Thymus (tissue), 14 donors: ENCODE measurements at places on chromosomes 3 and 15.
A peak's percentile ranks its signal among the peaks of the same experiment; 100 is the strongest.

DNA sequence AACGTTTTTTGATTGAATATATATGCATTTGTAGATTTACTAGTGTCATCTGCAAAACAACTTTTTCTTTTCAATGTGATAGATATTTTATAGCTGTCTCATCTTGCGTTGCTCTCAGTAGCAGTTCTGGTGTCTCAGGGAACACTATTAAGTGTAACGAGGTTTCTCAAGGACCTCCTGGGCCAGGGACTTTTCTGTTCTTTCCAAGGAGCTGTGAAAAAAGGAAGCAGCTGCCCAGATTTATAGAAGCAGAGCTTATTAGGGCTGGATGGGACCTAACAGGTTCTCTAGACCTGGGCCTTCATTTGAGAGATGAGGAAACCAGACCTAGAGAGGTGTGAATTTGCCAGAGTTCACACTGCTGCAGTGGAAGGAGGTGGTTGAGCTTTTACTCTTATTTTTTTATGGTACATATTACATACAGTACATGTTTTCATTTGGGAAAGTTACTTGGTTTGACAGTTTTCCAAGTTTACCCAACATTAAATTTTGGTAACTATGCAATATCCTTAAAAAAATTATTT, 16.1 kb downstream of the MAP2K1 start:
- DNase-seq = no peak

DNA sequence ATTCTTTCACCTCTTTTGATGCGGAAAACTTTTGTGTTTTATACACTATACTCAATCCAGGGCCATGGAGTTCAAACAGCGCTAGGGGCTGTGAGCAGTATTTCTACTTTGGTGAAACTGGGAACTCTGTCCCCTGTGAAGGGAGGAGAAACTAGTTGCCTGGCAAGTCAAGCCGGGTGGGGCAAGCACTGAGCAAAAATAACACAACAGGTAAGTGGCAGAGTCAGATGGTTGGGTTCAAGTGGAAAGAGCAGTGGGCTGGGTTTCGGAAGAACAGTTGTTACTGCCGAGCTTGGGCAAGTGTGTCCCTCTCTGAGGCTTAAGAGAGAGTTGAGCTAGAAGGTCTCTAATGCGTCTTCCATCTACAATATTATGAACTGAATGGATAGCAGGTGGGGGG, 59.7 kb upstream of the ROPN1 start:
- no peak for DNase-seq

- DNase-seq = peak; percentile 93
Observed at GRCh38 chr3:5197470-5198312, 10.2 kb downstream of the EDEM1 start.

- DNase-seq = no peak
Observed at GRCh38 chr15:101201411-101202174, 50.3 kb downstream of the CHSY1 start.

DNA sequence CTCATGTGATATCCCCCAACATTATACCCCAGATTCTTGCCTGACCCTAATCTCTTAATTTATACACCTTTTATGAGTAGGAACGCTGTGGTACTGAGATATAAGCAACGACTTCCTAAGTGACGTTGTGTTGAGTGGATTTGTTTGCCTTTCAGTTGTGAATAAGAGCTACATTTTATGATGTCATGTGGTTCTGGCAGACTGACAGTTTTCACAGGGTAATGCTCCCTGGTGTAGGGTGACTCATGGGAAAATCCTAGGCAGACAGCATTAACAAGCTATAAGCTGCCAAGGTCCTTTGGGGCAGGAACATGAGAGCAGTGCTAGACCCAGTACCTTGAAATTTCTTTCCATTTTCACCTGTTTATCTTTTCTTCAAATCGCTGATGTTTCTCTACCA, 11.2 kb downstream of the C3orf52 start:
- DNase-seq = peak; percentile 19

DNA sequence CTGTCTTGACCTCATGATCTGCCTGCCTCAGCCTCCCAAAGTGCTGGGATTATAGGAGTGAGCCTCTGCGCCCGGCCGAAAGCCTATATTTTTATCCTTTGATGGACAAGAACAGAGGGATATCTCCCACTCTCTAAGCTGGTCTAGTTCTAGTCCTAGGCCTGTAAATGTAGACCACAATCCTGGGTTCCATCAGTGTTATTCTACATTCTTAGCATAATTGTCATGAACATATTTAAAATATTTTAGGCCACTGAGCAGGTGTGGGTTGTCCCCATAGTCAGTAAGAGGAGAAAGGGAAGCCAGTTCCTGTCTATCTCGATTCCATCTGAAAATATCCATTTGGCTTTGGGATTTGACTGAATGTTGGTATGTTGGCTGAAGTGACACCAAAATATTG, 118.1 kb downstream of the EBLN2 start:
- no peak for DNase-seq

DNA sequence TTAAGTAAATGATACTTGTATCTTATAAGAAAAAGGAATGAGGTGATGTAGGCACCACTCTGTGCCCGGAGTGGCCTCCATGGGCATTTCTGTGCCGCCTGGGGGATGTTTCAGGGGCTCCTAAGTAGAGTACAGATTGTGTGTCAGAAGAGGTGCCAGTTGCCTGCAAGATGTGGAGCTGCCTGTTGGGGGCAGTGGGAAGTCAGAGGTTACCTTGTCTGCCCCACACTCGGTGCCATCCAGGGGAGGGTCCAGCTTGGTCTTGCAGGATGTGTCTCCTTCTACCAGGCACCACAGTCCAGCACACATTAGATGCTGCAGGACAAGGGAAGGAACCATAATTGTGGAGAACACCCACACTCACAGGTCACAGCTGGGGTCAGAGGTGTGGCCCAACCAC, 208.8 kb downstream of the ADAMTS17 start:
- DNase-seq = no peak

DNA sequence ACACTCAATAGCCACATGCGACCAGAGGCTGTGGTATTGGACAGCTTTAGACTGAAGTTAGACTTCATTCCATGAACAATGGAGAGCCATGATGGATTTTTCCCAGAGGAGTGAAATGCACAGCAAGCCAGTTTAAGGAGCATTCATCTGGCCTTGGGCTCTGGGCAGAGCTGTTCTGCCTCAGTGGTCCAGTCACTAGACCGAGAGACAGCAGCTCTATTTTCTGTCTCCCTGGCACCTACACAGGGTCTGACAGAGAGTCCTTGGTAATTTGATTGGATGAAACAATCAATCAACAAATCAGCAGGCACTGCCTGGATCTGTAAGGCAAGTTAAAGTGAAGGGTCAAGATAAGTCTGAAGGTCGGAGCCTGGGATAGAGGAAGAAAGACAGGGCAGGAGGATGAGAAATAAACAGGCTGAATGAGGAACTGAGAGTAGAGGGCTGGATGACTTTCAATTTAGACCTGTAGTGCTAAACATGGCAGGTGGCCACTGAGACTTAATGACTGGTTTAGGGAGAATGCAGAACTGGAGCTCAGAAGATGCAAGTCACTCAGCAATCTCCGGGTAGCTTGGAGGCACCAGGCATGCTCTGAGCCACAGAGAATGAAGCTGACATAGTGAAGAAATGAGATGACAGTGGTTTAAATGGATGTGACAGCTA, 98.5 kb upstream of the SLC25A36 start:
- no peak for DNase-seq

DNA sequence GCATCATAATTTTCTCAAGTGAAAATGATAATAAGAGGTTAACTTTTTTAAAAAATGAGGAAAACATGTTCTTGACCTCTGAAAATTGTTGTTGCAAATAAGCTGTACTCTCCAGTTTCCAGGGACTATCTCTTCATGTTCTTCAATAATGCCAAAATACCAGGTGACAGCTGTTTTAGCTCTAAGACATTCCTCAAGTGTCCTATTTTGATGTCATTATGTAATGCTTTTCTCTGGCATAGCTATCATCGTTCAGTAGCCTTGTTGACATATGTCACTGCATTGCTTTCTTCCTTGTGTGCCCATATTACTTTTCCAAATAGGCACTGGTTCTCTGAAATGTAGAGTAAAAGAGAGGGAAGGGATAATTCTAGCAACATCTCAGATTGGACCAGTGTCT, 5.7 kb upstream of the FILIP1L start:
- no peak for DNase-seq

- no peak for DNase-seq
Observed at GRCh38 chr3:165830746-165831145, 6.5 kb downstream of the BCHE start.

DNA sequence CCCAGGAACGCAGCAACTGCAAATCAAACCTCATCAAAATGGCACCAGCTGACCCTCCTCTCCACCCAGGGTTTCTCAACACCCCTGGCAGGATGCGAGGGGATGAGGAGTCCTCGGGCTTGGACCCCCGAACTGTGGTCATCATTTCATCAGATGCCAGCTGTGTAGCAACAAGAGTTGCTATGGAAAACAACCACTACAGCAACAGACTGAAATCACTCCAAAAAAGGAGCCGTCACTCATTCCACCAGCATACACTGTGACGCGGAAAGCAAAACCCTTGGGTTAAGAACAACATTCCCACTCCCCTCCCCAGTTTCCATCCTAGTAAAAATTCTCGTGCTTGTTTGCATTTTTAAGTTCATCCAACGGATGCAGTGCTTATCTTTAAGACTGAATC, 40.1 kb downstream of the VGLL4 start:
- no peak for DNase-seq

DNA sequence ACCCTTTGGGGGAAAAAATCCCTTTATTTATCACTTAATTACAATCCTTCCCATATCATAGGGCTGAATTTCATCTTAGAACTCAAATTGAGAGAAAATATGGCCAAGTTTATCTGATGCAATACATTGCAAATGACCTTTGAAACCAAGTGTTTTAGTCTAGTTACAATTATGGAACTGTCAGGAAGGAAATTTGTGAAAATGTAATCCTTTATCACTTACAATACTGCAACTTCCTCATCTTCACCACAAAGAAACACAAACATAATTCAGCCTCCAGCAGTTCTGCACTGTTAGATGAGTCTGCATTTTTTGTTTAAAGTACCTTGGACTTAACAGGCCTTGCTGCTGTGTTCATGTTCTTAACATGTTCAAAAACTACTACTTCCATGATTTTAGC, 4.6 kb downstream of the CCPG1 start:
- no peak for DNase-seq

- no peak for DNase-seq
Observed at GRCh38 chr3:46931631-46932331, 44.8 kb downstream of the CCDC12 start.

DNA sequence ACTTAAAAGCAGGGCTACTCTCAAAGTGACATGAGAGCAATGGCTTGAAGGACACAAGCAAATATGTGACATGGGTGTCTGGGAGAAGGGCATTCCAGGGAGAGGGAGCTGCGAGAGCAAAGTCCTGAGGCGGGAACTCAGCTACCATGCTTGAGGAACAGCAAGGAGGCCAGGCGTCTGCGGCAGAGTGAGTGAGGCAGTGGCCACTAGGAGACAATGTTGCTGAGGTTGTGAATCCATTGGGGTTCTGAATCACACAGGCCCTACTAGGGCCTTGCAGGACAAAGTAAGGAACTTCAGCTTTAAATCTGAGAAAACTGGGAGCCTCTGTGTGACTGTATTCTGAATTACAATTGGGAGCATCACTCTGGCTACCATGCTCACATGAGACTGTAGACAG, 94.1 kb upstream of the PRICKLE2 start:
- DNase-seq = no peak

- no peak for DNase-seq
Observed at GRCh38 chr3:80052271-80052670, 284.5 kb upstream of the ROBO1 start.

- DNase-seq = no peak
Observed at GRCh38 chr15:85154061-85154460, 172.4 kb downstream of the PDE8A start.

GRCh38 chr15:81113204-81113657, 20.8 kb upstream of the CFAP161 start:
- no peak for DNase-seq

DNA sequence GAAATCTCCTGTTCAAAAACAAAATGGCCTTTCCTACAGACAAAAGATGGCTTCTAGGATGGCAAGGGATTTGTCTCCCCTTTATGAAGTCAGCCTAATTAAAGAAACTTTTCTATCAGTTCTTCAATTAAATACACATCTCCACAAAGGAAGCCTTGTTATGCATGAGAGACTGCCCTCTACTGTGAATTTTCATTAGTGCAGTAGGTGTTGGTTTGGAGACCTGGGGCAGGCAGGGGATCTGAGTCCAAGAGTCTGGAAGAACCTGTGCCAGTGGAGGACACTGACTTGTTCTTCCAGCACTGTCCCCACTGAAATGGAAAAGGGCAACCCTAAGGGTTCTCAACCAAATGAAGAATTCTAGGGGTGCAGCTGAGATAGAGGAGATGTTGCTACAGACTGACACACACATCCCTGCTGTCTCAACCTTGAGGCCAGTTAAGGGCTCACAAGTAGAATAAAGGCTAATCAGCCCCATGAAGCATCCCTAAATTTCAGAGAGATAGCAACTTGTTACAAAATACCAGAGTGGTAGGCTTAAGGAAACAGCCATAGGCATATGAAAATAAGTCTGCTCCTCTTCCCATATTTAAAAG, 174.0 kb upstream of the PRICKLE2 start:
- DNase-seq = no peak

DNA sequence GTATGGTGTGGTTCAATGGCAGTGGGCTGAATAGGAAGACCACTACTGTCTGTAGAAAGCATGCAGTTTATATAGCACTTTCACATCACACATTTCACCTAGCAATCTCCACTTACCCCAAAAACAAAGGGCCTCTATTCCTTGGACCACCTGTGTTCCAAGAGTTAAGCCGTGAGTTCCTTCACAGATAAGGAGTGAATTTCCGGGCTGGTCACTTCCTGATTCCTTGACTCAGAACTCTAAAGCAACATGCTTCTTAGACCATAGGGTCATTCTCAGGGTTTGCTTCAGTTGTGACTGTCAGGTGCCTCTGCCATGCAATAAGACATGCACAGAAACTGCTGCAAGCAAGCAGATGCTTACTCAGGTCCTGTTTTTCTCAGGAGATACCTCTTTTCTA, 588.5 kb upstream of the TGFBR2 start:
- DNase-seq = no peak

GRCh38 chr3:49019941-49020329, 1.6 kb upstream of the DALRD3 start:
- no peak for DNase-seq

DNA sequence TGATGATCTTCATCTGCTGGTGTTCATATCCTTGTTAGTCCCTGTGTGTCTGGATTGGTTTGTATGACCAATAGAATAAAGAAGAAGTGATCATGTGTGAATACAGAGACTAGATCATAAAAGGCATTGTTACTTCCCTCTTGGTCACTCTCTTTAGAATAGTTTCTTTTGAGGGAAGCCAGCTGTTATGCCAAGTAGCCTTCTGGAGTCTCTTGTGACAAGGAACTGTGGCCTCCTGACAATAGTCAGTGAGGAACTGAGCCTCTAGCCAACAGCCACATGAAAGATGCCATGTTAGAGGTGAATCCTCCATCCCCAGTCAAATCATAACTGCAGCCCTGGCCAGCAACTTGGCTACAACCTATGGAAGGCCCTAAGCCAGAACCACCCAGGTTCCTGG, 63.0 kb upstream of the SMAD3 start:
- DNase-seq = no peak
